LoVo (cell line): ENCODE measurements at places on chromosomes 2 and 18.
A peak's percentile ranks its signal among the peaks of the same experiment; 100 is the strongest.

GRCh38 chr2:188138313-188138712 lies 153.4 kb upstream of the GULP1 start:
- no peak for DNase-seq

DNA sequence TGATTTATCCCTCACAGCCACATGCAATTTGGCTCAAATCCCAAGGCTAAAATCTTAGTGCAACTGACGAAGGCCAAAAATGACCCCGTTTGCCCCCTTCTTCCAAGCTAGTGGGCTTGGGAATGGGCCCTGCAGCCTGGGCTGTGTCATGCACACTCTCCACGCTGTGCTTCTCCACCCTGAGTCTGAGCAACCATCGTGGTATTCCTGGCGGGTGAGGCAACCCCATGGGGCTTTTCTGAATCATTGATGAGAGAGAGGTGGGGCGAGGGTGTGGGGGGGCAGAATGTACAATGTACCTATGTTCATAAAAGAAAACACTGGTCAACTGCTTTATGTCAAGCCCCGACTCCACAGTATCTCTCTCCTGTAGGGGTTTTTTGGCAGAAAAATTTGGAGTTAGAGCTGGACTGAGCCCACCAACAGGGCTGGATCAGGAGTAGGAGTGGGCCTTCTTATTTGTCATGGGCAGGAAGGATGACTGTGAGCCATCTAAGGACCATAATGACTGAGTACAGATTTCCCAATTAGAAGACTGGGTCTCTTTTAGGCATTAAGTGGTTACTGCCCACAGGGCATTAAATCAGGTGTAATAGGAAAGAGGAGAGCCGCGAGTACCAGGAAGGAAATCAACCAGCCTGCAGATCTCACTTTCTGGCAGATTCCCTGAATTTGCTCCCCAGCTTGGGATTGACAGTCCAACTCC lies 8.9 kb downstream of the SULT1C2 start:
- peak; percentile 75 for DNase-seq

- DNase-seq, result no peak
Observed at GRCh38 chr2:17227856-17228255, 290.4 kb downstream of the RAD51AP2 start.

- DNase-seq, result no peak
Observed at GRCh38 chr18:70260683-70261082, 28.2 kb upstream of the SOCS6 start.

- no peak for DNase-seq
Observed at GRCh38 chr2:137991078-137991477, 26.8 kb downstream of the HNMT start.

DNA sequence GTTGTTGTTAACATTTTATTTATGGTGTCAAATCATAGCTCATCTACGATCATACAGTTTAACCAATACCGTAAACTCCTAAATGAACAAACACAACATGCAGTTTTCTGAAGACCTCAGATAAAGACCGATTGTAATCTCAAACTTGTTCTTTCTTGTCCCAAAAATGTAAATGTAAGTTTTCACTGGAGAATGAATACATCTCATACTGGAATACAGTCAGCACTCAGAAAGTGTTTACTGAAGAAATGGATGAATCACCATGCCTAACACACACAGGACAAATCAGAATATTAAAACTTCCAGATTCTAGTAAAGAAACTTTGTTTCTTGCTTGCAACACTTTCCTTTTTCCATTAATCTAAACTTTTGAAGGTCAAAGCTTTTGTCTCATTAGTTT lies 380.5 kb downstream of the DLGAP1 start:
- DNase-seq, result no peak

GRCh38 chr18:54742659-54743604 lies 85.3 kb upstream of the RAB27B start:
- no peak for DNase-seq

DNA sequence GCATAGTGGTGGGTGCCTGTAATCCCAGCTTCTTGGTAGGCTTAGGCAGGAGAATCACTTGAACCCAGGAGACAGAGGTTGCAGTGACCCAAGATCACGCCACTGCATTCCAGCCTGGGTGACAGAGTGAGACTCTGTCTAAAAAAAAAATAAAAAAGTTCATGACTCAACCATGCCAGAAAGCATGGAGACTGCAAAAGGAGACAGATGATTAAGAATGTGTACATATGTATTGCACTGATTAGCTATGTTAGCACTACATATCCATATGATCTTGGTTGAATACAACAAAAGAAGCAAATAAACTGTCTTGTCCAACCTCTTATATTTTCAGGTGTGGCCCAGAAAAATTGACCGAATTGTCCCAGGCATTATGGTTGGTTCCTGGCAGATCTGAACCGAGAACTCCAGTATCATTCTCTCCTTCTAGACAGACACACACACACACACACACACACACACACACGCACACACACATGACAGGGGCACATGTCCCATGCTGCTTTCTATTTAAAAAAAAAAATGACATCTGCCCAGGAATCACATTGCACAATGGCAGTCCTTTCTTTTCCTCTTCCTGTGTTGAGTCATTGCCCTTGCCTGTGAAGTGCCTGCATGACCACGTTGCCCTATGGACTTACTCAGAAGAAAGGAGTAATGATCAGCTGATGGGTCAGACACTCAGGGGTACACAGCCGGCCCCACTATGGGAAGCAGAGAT lies 65.6 kb downstream of the MYCN start:
- DNase-seq, result peak; percentile 33

DNA sequence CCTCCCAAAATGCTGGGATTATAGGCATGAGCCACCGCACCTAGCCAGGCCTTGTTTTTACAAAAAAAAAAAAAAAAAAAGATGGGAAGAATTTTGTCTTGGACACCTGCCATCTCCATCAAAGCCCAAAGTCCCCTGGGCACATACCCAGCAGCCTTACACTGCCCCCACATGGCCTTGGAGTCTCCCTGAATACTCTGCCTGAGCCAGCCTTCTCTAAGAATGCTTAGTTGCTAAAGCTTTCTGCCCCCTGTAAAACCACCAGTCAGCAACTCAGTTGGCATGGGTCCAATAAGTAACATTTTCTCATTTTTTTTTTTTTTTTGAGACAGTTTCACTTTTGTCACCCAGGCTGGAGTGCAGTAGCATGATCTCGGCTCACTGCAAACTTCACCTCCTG lies 40.6 kb downstream of the SPC25 start:
- DNase-seq, result peak; percentile 55

DNA sequence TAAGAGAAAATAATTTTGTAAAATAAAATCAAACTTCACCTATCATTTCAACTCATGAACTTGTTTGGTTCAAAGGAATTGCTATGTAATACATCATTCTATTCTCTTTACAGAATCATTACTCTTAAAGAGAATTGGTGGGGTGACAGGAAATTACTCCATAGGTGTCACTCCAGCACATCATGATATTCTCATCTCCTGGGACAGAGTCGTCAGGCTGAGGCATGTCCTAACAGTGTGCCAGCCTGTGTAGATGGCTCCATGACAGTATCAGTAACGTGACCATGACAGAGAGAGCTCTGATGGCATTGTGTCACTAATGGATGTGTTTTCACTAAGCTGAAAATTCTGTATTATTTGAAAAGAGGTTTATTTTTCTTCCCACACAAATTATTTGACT lies 13.9 kb downstream of the SPATS2L start:
- no peak for DNase-seq

DNA sequence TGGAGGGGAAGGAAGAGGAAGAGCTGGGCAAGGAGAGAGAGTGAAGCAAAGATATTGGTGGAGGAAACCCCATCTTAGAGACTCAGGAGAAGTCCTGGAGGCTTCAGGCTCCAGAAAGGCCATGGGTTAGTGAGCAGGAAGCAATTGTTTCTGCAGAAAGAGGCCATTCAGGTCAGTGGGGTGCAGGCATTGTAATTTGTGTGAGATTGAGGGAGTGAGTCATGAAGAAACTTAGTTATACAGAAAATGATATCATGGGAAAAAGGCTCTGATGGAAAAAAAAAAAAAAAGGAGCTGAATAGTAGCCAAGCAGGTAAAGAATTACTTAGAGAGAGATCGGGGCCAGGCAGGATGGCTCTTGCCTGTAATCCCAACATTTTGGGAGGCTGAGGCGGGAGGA lies 4.0 kb downstream of the EMILIN2 start:
- DNase-seq, result no peak
